Tracheal epithelial cell (primary cell): ENCODE measurements at places on chromosomes 7 and 10. TPM values are rescaled to one million over a fixed set of nuclear protein-coding genes. Genes with fewer than 3 reads are reported as not detected.

CTAGE15 gene
- 0.21 and 0.48 TPM in 2 replicates for total RNA-seq

PRRT4 gene
- total RNA-seq, result under 0.01 and 0.85 TPM in 2 replicates

ADAM12 gene
- total RNA-seq, result 5.1 TPM in 1 of 2 replicates, not detected in the other

SUFU gene
- 0.72 and 1.3 TPM in 2 replicates for total RNA-seq

GLUD1 gene
- total RNA-seq, result 212 and 381 TPM in 2 replicates

POM121 gene
- total RNA-seq, result 4.8 and 5.8 TPM in 2 replicates

SFTPD gene
- total RNA-seq, result under 0.01 and 1.3 TPM in 2 replicates

CLDN4 gene
- 60.3 and 251 TPM in 2 replicates for total RNA-seq

LIPK gene
- 0.43 and 0.48 TPM in 2 replicates for total RNA-seq

GATA3 gene
- under 0.01 TPM in 2 replicates for total RNA-seq

PNLIPRP3 gene
- total RNA-seq, result 13.0 and 68.0 TPM in 2 replicates

PLEKHS1 gene
- under 0.01 TPM in 2 replicates for total RNA-seq

SNX8 gene
- total RNA-seq, result 7.5 and 8.4 TPM in 2 replicates

NPTX2 gene
- total RNA-seq, result under 0.01 TPM in 1 of 2 replicates, not detected in the other

AOC1 gene
- total RNA-seq, result 0.96 TPM in 1 of 2 replicates, not detected in the other

GIMAP6 gene
- total RNA-seq, result under 0.01 TPM in 2 replicates

ANAPC16 gene
- 94.0 and 160 TPM in 2 replicates for total RNA-seq

NKX2-3 gene
- not detected in 2 replicates for total RNA-seq

ZNF365 gene
- 0.85 and 3.4 TPM in 2 replicates for total RNA-seq

ERVW-1 gene
- not detected in 2 replicates for total RNA-seq

ZC3HAV1L gene
- total RNA-seq, result 16.2 and 23.4 TPM in 2 replicates

RBM20 gene
- total RNA-seq, result under 0.01 TPM in 1 of 2 replicates, not detected in the other

CLEC5A gene
- total RNA-seq, result not detected in 2 replicates

IGFBP1 gene
- 0.24 TPM in 1 of 2 replicates, not detected in the other for total RNA-seq

EGFR gene
- 216 and 281 TPM in 2 replicates for total RNA-seq

AKR1C3 gene
- 162 and 246 TPM in 2 replicates for total RNA-seq

IFIT2 gene
- total RNA-seq, result 0.21 and 6.3 TPM in 2 replicates

PITRM1 gene
- 47.5 and 54.2 TPM in 2 replicates for total RNA-seq

CHAT gene
- total RNA-seq, result not detected in 2 replicates

SLC39A12 gene
- total RNA-seq, result not detected in 2 replicates

PPP1R3C gene
- 6.0 and 16.9 TPM in 2 replicates for total RNA-seq

PKD2L1 gene
- total RNA-seq, result not detected in 2 replicates

ZNF212 gene
- total RNA-seq, result 4.1 and 5.5 TPM in 2 replicates

CARD11 gene
- 3.2 and 9.6 TPM in 2 replicates for total RNA-seq

TMEM26 gene
- not detected in 2 replicates for total RNA-seq

MALRD1 gene
- not detected in 2 replicates for total RNA-seq

OPN4 gene
- not detected in 2 replicates for total RNA-seq

PAPOLB gene
- not detected in 2 replicates for total RNA-seq

AKR1C1 gene
- 152 and 278 TPM in 2 replicates for total RNA-seq

CUBN gene
- under 0.01 and 0.85 TPM in 2 replicates for total RNA-seq

FKBP9 gene
- 348 and 361 TPM in 2 replicates for total RNA-seq
